ENCODE measurements at places on chromosomes 6 and 20.

DNA sequence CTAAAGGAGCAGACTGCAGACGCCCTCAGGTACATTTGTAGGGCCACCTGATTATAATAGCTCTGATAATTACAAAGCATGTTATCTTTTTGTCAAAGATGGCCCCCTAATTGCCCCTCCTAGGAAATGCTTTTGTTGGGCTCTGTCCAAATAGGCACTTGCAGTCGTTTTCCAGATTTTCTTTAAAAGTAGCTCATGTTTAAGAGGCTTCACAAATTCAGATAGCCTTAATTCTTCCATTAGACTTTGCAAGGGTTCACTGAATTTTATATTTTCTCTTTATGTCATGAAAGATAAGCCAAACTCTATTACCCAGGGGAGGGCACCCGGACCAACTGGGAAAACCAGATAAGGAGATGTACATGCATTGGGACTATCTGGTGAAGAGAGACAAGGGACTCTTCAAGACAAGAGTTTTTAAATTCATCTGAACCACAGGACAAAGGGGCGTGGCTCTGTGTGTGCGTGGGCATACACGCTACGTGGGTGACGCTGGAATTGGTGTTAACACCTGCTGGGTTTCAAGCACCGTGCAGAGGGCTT, 95.6 kb downstream of the TOX2 start:
- no peak for DNase-seq

DNA sequence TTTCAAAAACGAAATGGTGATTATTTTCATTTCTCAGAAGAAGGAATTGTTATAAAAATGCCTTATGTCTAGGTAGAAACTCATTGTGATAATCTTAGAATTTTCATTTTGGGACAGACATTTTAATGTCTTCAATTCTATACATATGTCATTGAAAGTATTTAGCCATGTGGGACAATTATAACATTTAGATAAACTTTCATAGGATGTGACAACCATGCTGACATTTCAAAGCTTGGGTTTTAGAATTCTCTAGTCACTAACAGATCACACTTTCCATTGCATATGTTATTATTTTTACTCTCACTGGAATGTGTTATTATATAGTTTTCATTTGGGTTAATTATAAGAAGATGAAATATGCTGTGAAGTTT, 4.9 kb downstream of the TAGAP start:
- DNase-seq: no peak

DNA sequence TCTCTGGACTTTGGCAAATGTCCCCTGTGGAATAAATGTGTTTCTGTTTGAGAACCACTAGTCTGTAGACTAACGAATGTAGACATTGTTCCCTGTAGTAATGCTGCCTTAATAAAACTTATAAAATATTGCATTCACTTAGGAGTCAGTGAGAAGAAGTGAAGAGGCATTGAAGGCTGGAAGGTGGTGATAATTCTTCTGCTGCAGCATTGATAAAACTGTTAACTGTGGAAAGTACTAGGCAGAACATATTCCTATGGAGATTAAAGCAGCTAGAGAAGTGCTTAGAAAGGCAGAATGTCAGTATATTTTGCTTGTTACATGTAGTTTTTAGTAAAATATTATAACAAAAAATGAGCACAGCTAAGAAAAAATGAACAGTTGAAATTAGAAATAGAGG, 4.8 kb downstream of the PGK2 start:
- no peak for DNase-seq

GRCh38 chr6:123812621-123813020, 9.0 kb downstream of the NKAIN2 start:
- DNase-seq: no peak

- DNase-seq: no peak
These were observed 257.0 kb upstream of the BTBD3 start for GRCh38 chr20:11660673-11661072.

DNA sequence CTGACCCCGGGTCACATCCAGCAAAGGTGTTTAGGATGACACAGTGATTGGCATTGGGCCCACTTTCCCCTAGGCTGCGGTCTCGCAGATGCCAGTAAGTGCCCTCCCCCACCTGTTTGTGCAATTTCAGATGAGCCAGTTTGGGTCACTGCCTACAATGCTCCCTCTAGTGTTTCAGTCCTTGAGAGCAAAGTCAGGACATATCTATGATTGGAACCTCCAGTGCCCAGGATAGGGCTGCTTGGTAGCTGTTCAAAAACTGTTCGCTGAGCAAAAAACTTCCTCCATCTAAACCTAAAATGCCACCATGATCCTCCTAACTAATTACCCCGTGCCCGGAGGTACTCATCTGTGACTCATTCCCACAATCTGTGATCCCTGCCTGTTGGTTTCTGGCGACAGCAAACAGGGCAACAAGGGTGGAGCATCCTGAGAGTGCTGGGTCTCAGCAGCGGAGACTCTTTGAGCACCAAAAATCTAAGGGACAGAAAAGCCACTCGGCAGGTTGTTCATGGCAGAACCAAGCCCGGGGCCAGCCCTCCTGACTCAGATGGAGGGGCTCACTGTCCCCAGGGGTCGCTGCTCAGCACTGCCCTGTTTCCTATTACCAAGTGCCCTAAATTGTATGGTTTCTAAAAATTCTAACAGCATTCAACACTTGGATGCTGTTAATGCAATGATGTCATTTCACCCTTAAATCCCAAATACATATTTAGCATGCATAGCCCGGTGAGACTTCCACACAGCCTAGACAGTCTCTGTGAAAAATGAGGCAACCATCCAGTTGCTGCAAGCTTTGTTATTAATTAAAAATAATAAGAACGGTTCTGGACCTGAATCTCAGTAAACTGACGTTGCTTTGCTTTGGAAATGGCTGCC, 5.0 kb downstream of the VSX1 start:
- DNase-seq: no peak

DNA sequence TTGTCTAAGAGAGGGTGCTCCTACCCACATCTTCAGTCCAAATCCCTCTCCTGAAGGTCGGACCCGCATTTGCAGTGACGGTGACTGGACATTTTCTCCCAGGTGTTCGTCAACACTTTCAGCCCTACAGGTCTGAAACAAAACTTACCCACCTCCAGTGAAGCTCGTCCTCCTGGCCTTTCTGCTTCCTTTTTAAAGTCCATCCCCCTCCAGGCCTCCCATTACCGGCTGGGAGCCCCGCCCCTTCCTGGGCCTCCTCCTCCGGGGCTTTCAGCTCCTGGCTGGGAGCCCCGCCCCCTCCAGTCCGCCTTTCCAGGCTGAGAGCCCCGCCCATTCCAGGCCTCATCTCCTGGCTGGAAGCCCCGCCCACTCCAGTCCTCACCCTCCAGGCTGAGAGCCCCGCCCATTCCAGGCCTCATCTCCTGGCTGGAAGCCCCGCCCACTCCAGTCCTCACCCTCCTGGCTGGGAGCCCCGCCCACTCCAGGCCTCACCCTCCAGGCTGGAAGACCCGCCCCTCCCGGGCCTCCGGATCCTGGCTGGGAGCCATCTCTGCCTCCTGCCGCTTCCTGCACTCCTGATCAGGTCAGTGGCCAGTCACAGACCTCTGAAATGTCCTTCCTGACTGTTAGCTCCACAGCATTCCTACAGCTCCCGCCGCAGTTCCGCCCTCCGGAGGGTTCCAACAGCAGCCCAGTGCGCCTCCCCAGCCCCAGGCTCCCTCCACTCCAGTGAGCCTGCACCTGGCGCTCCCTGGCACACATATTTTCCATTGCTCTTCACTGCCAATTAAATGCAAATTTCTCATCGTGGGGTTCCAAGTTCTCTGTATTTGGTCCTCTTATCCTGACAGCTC, 98.5 kb downstream of the LY86 start:
- DNase-seq: no peak

- peak; percentile 3 for DNase-seq
These were observed 61.7 kb upstream of the EMILIN3 start for GRCh38 chr20:41428285-41428684.

DNA sequence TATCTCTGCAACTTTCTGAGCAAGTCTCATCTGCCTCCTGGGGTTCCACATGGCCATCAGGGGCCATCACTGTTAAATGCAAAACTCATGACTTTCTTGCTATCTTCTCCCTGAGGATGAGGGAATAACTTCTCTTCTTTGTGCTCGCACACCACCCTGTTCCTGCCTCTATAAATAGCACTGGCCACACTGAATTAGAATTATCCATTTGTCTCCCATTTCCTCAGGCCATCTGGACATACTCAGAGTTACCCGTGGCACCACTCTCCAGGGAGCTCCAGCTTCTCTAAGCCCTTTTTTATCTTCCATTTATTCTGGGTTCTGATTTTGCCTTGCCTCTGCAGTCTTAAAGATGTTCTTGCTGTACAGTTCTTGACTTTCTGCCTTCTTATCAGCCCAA, 72.8 kb upstream of the ECI2 start:
- DNase-seq: no peak

DNA sequence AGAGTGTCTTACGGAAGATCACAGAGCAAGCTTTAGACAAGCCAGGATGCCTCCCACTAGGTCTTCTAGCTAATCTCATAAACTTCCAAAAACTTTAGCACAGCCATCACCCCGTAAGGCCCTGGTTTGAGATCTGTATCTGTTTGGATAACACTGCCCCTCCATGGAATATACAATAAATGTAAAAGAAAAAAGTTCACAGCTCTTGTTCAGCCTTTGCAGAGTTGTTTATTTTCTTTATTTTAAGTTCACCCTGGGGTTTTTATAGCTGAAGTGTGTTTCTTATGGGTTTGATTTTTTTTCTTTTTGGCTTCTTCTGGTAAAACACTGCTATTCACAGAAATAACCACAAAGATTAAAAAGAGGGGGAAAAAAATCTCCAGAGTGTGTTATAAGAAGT, 125.6 kb downstream of the EYA2 start:
- DNase-seq: no peak

DNA sequence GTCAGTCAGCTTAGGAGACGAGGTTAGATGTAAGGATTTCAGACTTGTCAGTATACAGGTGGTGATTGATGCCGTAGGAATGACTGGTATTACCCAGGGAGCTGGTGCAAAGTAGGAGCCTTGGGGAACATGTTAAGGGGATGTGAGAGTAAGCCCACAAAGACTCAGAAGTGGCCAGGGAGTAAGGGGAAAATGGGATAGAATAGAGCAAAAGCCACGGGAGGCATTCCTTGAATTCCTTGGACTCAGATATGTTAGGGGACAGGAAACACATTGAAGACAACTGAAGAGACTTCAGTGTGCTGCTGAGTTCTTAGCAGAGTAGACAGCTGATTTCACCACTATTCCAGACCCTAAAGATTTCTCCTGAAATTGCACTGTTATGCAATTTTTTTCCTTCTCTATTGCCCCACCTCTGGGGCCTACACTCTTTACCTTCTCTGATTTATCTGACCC, 1.2 kb upstream of the ACAT2 start:
- no peak for DNase-seq

Data from stimulated activated CD8-positive, alpha-beta memory T cell treated with anti-CD3 and anti-CD28 coated beads, Interleukin-2, amount 100 ng/mL, for 1 hour (primary cell).